Non-pigmented ciliary epithelial cell (primary cell): ENCODE measurements at places on chromosomes 11 and 22.

- peak; percentile 35 for DNase-seq
Measured at GRCh38 chr11:122902951-122903350, 20.4 kb downstream of the JHY start.

GRCh38 chr11:12356944-12357655, 20.3 kb upstream of the PARVA start:
- no peak for DNase-seq

GRCh38 chr11:1100417-1101245, 26.0 kb downstream of the MUC2 start:
- DNase-seq, result no peak

- DNase-seq, result peak; percentile 49
Measured at GRCh38 chr11:48154151-48154550, 62.5 kb upstream of the OR4B1 start.

DNA sequence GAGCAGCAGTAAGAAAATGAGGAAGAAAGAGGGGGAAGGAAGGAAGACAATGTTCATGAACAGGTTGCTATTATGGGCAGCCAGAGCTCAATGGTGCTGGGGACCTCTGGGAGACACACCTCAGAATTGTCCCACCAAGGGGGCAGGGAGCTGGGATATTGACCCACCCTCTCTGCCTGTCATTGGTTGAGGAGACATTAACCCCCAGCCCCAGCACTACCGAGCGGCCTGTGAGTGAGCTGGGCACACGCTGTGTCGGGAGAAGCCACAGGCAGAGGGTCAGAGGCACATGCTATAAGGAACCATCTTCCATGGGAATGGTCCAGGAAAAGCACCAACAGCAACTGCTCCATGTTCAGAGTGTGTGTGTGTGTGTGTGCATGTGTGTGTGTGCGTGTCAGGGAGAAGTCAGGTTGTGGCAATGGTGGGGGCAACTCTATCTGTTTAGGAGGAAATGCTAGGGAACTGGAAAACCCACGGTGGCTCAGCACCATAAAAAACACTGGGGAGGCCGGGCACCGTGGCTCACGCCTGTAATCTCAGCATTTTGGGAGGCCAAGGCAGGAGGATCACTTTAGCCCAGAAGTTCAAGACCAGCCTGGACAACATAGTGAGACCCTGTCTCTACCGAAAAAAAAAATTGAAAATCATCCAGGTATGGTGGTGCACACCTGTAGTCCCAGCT, 49.2 kb downstream of the CD6 start:
- DNase-seq, result no peak

- DNase-seq, result no peak
Measured at GRCh38 chr11:115238791-115239190, 265.4 kb downstream of the CADM1 start.

GRCh38 chr22:23537416-23537815, 42.7 kb downstream of the IGLL1 start:
- DNase-seq, result no peak

GRCh38 chr11:46315783-46316563, 31.3 kb upstream of the DGKZ start:
- DNase-seq, result no peak

GRCh38 chr11:116600930-116601329, 171.9 kb downstream of the BUD13 start:
- no peak for DNase-seq

GRCh38 chr22:33726294-33726734, 194.0 kb downstream of the LARGE1 start:
- no peak for DNase-seq

GRCh38 chr11:19102521-19102900, 14.5 kb upstream of the ZDHHC13 start:
- DNase-seq, result no peak

DNA sequence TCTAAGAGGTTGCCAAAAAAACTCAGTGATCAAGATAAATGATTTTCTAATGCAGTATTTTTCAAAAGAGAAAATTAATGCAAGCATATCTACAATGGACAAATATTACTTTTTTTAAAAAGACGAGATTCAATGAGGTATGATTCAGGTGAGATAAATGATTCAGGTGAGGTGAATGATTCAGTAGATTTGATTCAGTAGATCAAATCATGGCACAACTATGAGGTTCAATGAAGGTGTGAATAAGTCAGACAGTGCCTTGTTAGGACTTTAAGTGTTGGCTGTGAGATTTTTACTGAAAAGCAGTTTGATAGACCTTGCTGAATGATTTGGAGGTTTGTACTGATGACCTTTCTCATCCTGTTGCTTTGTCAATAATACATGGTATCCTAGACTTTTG, 742.2 kb downstream of the NELL1 start:
- DNase-seq, result no peak

DNA sequence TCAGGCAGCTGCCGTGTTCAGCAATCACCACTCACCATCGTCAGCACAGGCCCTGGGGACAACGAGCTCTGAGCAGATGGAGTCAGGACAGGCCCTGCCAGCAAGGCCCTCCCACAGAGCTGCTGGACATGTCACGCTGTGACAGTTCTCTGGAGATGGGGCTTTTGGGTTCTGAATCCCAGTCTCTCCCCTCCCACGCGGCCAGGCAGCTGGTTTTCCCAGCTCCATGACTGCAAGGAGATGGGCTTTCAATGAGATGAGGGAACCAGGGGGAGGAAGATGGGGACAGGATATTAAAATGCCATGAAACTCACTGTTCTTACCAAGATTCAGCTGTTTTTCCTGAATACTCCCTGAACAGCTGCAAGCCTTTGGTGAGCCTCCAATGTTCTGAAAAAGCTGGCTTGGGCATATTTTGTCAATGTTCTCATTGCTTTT, 305.9 kb downstream of the BRD1 start:
- no peak for DNase-seq

GRCh38 chr11:36023922-36024321, 80.1 kb downstream of the LDLRAD3 start:
- no peak for DNase-seq

GRCh38 chr11:34021977-34022735, 29.4 kb upstream of the CAPRIN1 start:
- DNase-seq, result no peak

DNA sequence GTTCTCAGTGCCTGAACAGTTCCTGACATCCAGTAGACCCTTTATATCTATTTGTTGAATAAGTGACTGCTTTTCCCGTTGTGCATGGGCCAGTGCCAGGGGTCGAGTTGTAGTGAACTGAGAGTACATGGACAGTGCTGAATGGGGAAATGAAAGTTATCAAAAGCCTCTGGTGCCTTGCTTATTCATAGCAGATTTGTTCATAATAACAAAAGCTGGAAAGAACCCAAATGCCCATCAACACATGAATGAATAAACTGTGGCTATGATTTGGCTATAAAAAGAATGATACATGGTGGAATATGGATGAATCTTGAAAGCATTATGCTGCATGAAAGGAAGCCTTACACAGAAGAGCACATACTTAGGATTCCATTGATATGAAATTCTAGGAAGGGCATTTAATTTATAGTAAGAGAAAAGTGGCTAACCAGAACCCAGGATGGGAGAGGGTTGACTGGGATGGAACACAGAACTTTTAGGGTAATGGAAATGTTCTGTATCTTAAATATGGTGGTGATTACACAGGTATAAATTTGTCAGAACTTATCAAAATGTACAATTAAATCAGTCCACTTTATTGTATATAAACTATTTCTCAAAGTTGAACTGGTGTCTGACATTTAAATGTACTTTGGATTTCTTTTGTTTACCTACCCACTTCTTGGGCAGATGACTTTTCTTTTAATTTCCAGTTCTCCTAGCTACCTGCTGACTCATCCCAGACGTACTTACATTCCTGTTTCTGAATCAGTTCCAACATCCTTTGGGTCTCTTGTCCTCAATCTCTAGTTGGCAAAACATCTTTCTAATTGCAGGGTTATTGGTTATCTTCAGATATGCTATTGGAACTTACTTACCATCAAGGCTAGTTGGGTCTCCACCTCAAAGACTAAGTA, 42.8 kb downstream of the PACS1 start:
- DNase-seq, result peak; percentile 85

GRCh38 chr11:679271-680207, 15.5 kb downstream of the DEAF1 start:
- no peak for DNase-seq

DNA sequence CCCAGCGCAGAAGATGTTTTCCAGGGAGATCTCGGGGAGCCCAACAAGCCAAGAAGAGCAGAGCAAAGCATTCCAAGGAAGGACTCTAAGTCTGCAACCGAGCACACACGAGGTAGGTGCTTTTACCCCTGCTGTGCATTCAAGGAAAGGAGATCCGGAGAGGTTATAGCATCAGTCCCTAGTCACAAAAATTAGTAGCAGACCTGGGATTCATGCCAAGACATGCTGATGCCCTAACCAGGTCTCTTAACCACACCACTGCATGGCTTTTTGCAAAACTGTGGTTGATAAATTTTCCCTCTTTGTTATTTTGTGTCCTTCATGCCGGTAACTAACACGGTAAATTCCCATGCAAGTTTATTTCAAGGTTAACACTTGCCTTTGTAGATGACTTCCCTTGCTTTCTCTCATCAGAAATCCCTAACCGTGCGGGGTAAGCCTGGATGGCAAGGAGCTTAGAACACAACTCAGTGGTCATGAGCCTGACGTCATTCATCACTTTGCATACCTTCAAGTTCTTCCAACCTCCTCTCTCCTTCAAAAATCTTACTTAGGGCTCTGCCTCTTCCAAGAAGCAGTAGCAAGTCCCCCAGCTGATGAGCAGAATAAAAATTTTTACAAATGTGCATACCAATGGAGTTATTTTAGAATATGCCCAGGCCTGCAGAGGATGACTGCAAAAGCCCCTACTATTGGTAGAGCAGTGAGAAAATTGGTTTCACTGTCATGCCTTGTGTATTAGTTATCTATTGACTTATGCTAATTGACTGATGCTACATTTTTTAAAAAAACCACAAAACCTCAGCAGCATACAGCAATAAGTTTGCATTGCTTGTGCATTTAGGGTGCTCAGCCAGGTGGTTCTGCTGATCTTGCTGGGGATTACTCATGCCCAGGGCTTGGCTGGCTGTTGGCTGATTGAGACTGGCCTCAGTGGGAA, 465.1 kb downstream of the MN1 start:
- DNase-seq, result no peak

DNA sequence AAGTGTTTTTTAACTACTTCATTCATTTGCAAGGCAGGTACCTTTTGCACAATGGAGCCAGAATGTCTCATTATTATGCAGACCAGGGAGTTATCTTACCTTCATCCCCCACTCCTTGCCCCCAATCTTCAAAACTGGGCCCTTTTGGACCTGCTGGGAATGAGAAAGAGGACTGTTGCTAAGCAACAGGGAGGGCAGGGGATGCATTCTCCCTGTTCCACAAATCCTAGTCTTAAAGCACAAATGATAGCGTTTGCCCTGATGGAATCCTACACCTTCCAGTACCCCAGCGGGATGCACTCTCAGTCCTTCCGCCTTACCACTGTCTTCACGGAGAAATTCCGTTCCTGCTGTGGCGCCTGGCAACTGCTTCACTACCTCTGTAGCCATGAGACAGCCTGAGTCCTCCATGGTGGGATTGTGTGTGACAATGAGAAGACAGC, 4.1 kb upstream of the KCNJ1 start:
- no peak for DNase-seq

GRCh38 chr11:78400702-78401101, 16.9 kb downstream of the GAB2 start:
- DNase-seq, result no peak

DNA sequence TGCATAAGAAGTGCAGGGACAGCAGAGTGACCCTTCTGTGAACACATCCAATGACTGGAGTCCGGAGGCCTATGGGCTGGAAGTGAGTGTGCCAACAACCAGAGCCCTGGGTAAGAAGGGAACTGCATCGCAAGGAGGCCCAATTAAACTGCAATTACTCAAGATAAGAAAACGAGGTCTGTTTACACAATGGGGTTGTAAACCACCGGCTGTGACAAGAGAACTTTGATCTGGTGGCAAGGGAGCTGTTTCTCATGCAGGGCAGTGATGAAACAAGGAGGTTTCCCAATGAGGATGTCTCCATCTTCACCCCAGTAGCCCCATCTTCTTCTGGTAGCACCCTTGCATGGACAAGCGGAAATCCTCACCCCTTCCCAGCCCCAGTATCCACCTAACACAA, 21.5 kb downstream of the ETS1 start:
- DNase-seq, result no peak

DNA sequence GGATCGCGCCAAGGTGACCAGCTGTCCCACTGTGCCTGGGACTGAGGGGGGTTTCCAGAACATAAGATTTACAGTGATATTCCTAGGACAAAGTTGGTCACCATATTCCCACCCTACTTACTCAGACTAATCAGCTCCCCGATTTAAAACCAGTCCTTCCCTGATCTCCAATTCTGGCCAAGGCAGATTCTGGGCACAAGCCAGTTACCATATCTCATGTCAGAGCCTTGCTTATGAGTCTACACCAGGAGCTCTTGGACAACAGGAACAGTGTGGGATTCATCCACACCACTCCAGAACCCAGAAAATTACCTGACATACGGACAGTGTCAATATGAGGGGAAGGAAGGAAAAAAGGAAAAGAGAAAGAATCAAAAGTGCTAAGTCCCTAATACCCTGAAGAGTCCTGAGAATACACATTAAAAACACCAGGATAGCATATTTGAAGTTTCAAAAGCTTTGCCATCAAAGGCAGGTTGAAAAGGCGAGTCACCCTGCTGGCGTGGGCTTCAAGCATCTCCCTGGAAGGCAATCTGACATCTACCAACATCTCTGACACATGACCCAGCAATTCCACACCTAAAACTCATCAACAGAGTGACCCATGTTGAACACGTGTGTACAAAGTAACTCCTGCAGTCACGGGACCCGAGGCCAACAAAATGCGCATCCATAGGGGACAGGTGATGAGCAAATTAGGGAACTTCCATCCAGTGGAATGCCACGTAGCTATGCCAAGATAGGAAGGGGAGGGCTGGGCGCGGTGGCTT, 8.0 kb upstream of the IL2RB start:
- no peak for DNase-seq
